ENCODE measurements at places on chromosomes 5 and 9.

- DNase-seq: no peak
Measured at GRCh38 chr5:172816925-172817562, 17.0 kb upstream of the ERGIC1 start.

DNA sequence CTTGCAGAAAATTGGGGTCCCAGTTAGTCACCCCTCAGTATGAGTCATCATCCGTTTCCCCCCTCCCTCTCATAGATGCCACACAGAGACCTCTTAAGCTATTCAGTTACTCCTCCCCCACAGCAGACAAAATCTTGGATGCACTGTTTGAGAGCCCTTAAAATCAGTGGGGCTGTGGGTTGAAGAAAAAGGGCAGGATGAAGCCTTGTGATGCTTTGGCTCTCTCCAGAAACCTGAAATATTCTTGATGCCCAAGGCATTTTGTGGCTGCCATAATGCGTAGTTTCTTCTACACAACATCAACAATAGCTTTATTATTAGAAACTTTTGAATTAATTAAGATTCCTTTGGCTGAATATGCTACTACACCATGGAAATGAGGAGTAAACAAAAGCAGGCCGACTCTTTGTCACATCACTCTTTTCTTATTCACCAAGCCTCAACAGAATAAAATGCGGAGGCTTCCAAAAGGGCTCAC, 133.8 kb downstream of the MRPS30 start:
- DNase-seq: no peak

- peak; percentile 24 for DNase-seq
Measured at GRCh38 chr5:159218595-159219023, 9.3 kb upstream of the RNF145 start.

- no peak for DNase-seq
Measured at GRCh38 chr5:143511736-143512135, 108.2 kb upstream of the NR3C1 start.

GRCh38 chr9:86549920-86550319, 195.7 kb upstream of the TUT7 start:
- DNase-seq: peak; percentile 81

DNA sequence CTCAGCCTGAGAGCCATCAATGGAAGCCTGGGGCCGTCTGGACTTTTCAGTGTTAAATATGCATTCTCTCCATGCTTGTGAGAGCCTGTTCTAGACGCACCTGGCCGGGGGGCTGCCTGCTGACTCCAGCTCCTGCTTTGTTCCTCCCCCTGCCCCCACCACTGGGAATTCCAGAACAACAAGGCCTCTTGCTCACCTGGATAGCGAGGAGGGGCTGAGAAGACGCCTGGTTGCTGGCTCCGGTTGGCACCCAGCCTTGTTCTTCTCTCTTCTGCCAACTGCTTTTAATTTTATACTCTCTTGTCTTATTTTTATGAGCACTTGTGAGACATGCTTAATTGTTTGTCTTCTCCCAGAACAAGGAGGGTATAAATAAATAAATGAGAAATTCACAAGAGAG, 15.0 kb upstream of the RAPGEF1 start:
- no peak for DNase-seq

- DNase-seq: no peak
Measured at GRCh38 chr5:127943061-127943371, 140.6 kb upstream of the SLC12A2 start.

DNA sequence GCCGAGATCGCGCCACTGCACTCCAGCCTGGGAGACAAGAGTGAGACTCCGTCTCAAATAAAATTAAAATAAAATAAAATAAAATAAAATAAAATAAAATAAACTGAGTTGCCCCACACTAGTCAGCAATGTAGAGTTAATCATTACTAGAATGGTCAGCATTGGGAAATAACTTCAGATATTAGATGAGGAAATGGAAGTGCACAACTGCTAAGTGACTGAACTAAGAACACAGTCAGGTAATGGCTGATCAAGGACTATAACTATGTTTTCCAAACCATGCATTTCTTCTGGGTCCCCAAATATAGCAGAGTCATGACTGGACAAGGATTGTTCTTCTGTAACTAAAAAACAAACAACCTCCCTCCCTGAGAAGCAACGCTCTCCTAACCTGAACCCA, 17.1 kb downstream of the OTP start:
- DNase-seq: no peak

- no peak for DNase-seq
Measured at GRCh38 chr9:86337469-86338108, 16.6 kb downstream of the TUT7 start.

DNA sequence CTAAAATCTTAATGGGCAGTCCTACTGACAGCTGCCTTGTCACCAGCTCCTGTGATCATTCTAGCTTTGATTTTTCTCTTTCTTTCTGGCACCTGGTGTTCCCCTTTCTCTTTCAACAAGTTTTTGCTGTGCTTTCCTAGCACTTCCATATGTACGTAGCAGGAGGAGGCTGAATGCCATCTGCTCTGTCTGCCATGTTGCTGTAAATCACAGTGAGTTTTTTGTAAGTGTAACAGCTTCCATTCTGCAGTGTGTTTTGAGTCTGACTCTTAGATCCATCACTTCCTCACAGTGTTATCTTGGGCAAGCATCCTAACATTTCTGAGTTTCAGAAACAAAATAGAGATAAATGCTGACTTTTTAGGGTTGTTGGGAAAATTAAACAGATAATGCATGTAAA, 247.9 kb downstream of the DOCK8 start:
- DNase-seq: no peak

GRCh38 chr5:131745703-131746102, 51.1 kb downstream of the FNIP1 start:
- no peak for DNase-seq

DNA sequence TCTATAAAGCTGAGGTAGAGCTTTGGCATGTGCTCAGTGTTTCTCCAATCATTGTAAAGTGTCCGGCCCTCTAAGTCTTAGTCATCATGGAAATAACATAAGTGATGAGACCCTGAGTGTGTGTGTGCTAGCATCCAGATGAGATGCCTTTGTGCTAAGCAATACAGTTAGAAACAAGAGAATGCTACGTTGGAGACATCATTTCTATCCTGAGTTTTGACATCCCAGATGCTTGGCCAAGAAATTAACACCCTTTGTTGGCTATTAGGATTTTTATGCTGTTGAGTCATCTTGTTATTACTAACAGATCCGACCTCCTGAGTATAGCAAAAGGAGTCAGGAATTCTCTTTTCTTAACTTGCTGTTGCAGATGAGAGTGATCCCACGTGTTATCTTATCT, 508.0 kb downstream of the GADD45G start:
- DNase-seq: no peak

DNA sequence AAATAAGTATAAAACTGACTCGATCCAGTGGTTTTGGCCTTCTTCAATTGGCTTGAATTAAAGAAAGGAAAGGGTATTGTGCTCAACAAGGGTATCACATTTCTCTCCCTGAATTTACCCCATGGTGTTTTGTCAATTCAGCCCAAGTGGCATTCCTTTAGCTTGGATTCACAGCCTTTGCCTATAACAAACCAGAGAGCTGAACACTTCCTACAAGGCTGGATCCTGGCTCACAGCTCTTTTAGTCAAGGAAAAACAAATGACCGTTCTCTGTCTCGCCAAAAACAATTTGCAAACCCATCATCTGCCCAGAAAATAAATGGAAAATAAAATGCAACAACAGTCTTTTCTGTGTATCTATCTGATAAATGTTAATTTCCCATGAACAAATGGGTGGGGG, 5.7 kb downstream of the ZNF366 start:
- no peak for DNase-seq

GRCh38 chr5:76801159-76801802, 17.5 kb upstream of the F2RL1 start:
- DNase-seq: peak; percentile 75

DNA sequence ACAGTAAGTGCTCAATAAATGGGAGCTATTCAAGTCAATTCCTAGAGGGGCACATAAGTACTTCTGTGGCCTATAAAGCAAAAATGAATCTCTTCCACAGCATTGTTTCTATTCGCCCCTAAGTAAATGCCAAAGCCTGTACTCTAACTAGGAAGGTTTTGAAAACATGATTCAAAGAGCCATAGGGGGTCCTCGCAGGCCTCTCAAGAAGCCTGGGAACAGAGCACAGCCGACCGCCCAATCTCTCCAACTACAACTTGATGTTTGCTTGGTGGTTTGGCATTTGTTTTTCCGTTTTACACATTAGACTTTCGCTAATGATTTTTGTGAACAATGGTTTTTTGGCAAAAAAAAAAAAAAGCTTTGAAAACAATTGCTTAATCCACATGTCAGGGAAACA, 19.4 kb downstream of the EFNA5 start:
- no peak for DNase-seq

DNA sequence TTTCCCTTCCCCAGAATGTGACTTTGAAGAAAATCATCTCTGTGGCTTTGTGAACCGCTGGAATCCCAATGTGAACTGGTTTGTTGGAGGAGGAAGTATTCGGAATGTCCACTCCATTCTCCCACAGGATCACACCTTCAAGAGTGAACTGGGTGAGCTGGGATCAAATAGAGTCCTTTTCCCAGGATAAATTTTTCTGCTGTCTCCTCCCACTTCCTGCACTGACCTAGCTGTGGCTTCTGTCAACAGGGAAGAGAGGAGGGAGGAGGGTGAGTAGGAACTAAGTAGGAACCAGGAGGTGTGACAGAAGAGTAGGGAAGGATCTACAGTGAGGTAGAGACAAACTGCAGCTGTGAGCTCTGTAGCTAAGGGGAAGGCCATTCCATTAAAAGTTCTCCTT, 69.3 kb downstream of the MAMDC2 start:
- DNase-seq: no peak

GRCh38 chr5:15797116-15797515, 297.1 kb downstream of the FBXL7 start:
- no peak for DNase-seq

- DNase-seq: no peak
Measured at GRCh38 chr5:133712562-133712961, 100.2 kb upstream of the FSTL4 start.

DNA sequence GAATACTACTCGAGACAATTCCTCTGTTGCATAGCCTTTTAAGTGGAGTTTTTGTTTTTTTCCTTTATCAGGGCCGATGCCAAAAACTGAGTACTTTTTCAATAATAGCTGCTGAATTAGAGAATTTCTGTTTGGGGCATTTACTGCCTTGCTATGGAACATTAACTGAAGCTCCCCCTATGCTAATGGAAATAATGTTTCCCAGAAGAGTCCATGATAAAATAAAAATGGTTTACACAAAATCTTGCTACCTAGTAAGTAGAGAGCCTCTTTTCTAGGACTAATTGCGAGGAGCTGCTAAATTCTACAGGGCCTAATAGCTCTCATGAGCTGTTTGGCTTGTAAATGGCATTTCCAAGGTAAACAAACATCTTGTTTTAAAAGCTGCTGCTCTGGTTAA, 128.2 kb upstream of the MYO10 start:
- no peak for DNase-seq

GRCh38 chr9:135490166-135490870, 10.2 kb upstream of the MRPS2 start:
- no peak for DNase-seq

GRCh38 chr5:60223342-60223741, 329.8 kb upstream of the PDE4D start:
- no peak for DNase-seq

- DNase-seq: no peak
Measured at GRCh38 chr5:88679638-88680037, 203.3 kb downstream of the MEF2C start.

Data from AG09309 (cell line).